ENCODE measurements at places on chromosomes 3 and 15.

GRCh38 chr3:61053781-61054496 lies 197.3 kb downstream of the FHIT start:
- no peak for DNase-seq

DNA sequence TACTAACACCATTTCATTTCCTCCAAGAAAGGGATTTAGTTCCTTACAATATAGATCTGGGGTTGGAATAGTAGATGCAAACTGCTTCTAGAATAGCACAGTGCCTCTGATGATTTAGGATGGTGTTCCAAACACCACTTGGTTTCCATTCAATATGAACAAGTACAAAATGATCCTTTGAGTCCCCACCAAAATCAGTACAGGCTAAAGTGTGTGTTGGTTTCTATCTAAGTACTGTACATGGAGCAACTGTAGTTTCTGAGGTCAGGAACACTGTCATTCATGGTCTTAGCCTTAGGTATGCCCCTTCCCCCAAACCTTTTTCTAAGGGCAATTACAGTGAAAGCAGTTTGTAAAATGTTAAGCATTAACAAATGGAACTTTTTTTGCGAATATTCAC lies 162.3 kb downstream of the TNIK start:
- DNase-seq: no peak

- no peak for DNase-seq
Observed at GRCh38 chr15:69843276-69843899, 254.3 kb downstream of the TLE3 start.

DNA sequence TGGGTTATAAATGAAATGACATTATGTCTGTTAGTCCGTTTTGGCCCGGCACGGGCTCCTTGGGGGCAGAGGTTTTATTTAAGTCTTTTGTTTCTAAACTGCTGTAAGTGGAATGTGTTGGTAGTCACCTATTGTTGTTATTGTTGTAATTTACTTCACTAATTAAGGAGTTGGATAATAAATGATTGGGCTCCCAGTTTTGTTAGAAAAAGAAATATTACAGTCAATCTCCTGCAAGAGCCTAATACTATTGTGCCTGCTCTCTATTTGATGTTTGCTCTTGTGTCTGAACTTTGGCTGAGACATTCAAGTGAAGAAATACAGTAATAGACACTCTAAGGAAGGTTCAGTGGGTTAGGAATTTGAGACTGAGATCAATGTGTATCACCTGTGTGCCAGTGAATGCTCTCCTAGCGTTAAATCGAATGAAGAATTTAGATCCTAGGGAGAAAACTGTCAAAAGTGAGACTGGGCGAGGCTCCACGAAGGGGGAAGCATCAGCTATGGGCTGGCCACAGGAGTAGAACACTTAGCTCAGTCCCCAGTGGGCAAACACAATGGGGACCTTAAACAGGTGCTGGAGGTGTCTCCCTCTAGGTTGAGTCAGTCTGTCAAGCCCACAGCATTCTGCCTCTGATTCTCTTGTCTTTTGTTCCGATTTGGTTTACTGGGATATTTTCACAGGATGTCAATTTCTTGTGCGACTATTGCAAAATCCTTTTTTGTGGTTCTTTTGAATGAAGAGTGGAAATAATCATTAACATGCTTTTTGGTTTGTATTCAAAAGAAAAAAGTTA lies 1.2 kb downstream of the ROBO2 start:
- no peak for DNase-seq

DNA sequence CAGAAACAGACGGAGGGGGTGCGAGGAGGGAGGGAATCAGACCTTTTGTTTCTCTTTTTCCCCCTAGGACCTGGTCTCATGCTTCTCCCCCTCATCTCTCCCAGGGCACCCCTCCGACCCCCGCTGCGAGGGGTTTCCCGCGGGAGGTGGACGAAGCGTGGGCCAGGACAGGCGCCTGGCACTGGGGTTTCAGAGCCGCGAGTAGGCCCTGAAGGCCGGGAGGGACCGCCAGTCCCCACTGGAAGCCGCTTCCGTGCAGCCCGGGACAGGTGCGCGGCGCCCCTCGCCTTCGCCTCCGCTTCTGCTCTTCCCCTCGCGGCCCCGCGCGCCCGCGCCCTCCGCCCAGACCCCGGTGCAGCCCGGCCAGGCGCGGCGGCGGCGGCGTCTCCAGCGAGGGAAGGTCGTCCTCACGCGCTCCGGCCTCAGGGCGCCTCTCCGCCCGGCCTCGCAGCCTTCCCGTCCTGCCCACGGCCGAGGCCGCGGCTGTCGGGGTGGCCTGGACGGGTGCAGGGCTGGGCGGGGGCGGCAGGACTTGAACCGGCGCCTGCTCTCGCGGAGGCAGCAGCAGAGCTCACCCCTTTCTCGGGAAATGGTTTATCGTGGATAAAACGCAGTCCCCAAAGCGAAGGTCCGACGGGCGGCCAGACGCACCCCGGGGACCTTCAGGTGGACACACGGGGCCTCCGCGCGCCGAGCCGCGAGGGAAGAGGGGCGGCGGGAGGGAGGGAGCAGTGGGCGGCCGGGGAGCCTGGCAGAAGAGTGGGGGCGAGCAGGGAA lies 31.5 kb upstream of the ADAMTS17 start:
- DNase-seq: no peak

DNA sequence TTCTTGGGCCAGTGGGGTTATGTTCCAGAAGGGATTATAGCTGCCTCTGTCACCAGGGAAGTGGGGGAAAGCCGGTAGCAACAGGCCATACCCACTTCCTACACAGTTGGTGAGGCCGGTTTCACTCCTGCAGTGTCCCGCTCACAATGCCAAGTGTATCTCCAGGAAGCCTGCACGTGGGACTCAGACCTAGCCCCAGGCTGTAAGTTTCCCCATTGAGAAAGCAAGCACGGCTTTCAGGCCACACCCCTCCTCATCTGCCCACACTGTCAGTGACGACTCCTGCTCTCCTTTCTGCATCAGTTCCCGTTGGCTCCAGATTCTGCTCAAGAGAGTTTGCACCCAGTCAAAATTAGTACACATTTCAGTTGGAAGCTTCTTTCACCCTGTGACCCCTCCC lies 51.6 kb upstream of the CPOX start:
- DNase-seq: no peak

- DNase-seq: no peak
Observed at GRCh38 chr3:96961576-96961975, 147.2 kb downstream of the EPHA6 start.

DNA sequence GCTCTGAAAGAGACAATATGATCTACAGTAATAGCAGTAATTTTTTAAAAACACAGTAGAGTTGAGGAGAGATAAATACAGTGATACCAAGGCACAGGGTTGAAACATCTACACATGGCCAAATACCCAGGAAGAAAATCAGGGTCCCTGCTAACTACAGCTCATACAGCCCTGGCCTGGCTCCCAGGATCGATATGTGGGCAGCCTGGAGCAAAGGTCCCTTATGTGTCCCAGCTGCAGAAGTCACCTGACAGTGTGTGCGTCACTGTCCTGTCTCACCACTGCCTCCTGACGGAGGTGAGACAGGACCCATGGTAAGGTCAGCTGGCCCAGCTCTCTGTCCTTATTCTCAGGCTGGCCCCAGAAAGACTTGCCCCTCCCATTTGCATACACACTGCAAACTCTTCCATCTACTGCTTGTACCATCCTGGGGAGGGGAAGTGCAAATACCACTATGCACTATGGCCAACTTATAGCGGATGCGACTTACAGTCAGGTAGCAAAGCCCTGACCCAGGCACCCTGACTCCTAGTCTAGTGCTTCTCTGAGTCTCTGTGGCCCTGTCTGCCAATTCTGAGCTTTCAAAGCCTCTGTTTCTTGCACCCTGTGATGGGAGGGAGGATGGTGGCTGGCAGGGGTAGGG lies 22.0 kb upstream of the BCL2L10 start:
- no peak for DNase-seq
